ENCODE measurements at places on chromosomes 1 and 21.

- no peak for DNase-seq
Observed at GRCh38 chr1:43512133-43512532, 18.6 kb upstream of the PTPRF start.

DNA sequence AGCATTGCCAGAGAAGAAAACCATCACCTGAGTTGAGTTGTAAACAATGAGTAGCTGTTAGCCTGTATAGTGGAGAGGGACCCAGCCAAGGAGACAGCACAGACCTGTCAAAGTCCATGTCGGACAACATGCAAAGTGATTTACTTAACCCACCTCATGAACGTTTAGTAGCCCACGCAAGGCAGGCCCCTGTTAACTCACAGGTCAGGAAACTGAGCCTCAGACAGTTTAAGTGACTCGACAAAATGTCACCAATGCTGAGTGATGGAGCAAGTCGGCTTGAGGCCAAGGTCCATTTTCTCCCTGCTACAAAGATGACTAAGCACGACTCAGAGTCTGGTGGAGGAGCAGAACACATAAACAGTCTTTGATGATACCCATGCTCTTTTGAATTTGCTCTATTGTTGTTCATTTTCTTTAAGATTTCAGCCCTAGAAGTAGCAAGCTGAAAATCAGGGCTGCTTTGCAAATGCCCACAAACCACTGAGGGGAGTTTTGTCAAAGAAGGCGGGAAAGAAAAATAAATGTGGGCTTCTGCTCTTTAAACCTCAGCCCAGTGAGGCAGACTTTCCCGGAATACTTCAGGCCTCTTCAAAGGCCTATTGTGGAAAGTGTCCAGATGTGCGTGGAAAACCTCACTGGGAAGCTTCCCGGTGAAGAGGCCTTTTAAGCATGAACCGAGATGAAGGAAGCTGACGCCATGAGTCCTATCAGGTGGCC, 83.8 kb upstream of the HOOK1 start:
- DNase-seq, result peak; percentile 84

DNA sequence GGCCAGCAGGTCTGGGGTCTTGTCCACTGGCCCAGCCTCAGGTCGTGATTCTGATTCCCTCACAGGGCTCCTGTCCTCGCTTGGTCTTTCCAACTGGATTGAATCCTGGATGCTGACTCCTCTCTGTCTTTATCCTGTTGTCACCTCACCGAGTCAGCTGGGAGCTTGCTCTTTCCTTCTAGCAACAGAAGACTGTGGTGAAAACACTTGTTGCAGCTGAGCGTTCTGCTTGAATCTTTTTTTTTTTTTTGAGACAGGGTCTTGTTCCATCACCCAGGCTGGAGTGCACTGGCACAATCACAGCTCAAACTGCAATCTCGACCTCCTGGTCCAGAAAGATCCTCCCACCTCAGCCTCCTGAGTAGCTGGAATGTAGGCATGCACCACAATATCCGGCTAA, 8.0 kb upstream of the WNT4 start:
- no peak for DNase-seq

GRCh38 chr1:209411491-209411929, 172.0 kb upstream of the CAMK1G start:
- peak; percentile 31 for DNase-seq

DNA sequence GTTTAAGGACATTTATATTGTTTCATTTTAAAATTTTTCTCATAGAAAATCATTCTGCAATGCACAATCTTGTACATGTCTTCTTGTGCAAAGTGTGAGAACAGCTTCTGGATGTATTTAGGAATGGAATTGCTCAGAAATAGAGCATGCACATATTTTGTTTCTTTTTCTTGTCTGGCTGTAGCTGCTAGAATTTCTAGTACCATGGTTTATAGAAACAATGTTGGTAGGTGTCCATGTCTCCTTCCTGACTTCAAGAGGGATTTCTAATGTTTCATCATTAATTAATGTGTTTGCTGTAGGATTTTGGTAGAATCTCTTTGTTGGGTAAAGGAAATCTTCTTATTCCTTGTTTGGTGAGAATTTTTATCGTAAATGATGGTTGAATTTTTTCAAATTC, 99.0 kb downstream of the RYR2 start:
- DNase-seq, result no peak

DNA sequence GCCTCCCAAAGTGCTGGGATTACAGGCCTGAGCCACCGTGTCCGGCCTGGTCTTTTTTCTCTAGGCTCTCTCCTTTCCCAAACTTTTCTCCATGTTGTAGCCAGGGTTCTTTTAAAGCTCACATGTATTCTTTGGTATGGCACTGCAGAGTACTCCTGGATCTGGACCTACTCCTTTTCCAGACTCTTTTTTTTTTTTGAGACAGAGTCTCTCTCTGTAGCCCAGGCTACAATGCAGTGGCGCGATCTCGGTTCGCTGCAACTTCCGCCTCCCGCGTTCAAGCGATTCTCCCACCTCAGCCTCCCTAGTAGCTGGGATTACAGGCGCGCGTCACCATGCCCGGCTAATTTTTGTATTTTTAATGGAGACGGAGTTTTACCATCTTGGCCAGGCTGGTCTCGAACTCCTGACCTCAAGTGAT, 602 bp upstream of the MED18 start:
- DNase-seq, result no peak

GRCh38 chr1:205421798-205422197, at the start of gene LEMD1:
Gene LEMD1, minus strand, starts transcription at chr1:205422056. Its CDS starts 1,520 bp downstream, at chr1:205420536.
- DNase-seq, result no peak

- no peak for DNase-seq
Observed at GRCh38 chr1:25543425-25544242, at the start of gene LDLRAP1. Gene LDLRAP1, plus strand, starts transcription at chr1:25543606. Its CDS starts 93 bp downstream, at chr1:25543699.

DNA sequence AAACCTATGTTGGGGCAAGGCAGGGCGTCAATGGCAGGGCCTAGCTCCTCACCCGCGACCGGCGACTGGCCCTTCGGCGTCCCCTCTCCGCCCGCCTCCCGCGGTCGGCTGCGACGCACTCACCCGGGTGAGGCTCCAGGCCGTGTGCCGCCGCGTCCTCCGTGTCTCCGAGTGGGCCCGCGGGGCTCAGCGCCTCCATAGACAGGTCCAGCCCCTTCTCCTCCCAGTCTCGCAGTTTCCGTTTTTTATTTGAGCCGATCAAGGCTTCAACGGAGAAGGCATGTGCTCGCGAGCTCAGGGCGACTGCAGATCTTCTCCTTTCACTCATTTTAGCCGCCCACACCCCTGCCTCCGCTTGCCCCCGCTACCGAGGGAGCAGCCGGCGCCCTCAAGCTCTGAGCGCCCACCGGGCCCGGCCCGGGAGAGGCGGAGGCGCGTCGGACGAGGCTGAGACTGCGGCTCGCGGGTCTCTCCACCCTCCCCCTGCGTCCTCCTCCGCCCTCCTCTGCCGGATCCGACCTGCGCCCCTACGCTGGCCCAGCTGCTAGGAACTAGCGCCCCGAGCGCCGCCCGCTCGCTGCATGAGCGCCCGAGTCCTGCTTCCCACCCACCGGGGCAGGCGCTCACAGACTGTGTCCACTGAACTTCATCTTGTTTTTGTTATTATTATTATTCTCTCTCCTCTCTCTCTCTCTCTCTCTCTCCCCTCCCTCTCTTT, 516 bp downstream of the TBX15 start:
- DNase-seq, result no peak

DNA sequence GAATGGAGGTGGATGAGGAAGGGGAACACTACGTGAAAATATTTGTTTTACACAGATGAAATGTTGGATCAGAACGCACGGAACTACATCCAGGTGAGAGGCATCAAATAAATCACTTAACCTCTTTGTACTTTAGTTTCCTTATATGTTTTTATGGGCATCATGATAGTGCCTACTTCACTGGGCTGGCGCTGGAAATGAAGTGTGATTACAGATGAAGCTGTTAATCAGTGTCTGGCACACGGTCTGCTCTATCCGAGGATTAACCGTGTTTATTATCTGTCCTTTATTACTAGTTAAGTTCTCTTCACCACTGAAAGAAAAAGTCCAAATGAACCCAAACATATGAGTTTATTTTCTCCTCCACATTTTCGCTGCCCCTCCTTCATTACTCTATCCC, 96.0 kb upstream of the TRABD2B start:
- DNase-seq, result no peak

DNA sequence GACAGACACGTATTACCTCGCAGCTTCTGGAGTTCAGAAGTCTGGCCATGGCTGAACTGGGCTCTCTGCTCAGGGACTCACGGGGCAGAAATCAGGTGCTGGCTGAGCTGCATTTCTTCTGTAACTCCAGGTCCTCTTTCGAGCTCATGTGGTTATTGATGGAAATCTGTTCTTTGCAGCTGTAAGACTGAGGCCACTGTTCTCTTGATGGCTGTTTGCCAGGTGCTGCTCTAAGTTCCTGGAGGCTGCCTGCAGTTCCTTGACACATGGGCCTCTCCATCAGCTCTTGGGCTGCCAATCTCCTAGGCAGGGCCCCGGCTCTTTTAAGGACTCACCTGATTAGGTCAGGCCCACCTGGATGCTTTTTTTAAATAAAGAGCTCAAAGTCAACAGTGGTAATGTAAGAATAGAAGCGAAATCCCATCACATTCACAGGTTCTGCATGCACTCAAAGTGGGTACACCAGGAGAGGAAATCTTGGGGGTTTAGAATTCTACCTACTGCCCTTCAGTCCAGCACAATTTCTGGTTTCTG, 139.1 kb downstream of the KAZN start:
- DNase-seq, result no peak

GRCh38 chr1:89761901-89762300, 58.9 kb upstream of the LRRC8D start:
- no peak for DNase-seq

GRCh38 chr1:219433496-219434131, 179.3 kb downstream of the ZC3H11B start:
- no peak for DNase-seq

DNA sequence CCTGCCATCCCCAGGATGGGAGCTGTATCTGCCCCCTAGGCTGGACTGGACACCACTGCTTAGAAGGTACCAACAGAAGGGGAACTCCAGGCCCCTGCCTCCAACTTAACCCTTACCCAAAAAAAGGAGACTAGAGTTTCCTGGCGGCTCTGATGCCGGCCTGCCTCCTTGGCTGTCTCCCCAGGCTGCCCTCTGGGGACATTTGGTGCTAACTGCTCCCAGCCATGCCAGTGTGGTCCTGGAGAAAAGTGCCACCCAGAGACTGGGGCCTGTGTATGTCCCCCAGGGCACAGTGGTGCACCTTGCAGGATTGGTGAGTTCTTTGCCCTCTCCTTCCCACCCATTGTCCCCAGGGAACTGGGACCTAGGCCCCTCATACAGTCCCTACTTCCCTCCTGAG, 8.1 kb upstream of the LRRC71 start:
- no peak for DNase-seq

GRCh38 chr21:21673959-21674358, 675.8 kb downstream of the NCAM2 start:
- DNase-seq, result no peak

- no peak for DNase-seq
Observed at GRCh38 chr1:244224487-244225430, 173.7 kb downstream of the ZBTB18 start.

- DNase-seq, result no peak
Observed at GRCh38 chr1:32686387-32686786, 16.2 kb downstream of the SYNC start.

GRCh38 chr1:29964718-29965533, 728.6 kb downstream of the PTPRU start:
- DNase-seq, result no peak

GRCh38 chr1:67686267-67687197, 1.5 kb downstream of the GADD45A start:
- DNase-seq, result peak; percentile 93

Data from fibroblast of skin of left biceps (primary cell).